Osteocyte (in vitro differentiated cells): ENCODE measurements at places on chromosomes 11 and 22. TPM values are rescaled to one million over a fixed set of nuclear protein-coding genes. Genes with fewer than 3 reads are reported as not detected.
A peak's percentile ranks its signal among the peaks of the same experiment; 100 is the strongest.

Gene DDX25
- not detected in 2 replicates for total RNA-seq

DNA sequence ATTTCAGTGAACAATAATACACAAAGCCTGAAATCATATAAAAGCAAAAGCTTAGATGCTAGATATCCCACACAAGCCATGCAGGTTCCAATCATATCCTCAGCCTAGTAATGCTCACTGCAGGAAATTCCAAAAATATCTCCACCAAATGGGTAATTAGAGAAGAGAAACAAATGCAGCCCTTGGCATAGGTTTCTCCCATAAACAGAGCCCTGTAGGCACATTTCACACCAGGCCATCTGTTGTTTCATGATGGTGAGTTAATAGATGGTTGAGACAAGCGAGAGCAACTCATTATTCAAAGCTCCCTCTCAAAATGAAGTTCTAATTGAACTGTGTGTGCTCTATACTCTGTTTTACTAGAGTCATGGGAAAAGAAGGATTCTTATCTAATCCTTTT lies 154.6 kb upstream of the TRPC6 start:
- no peak for DNase-seq

Gene TREH
- total RNA-seq, result not detected in 2 replicates

GRCh38 chr11:134531327-134532130 lies 119.5 kb upstream of the B3GAT1 start:
- peak; percentile 77 for DNase-seq

DNA sequence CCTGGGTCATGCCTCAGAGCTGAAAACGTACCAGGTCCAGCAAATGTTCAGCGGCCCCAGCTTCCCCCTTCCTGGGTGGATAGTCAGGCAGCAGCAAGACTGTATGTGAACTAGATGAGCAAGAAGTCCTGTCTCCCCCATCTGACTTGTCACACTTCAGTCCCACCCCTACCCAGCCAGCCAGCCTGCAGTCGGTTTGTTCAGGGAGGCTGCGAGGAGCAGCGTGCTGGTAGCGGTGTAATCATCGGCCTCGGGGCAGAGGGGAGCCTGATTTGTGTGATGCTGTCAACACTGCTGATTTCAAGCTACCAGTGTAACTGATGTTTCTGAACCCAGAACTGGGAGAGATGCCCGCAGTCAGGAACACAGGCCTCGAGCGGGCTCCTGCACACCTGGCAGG lies 9.6 kb downstream of the TMEM258 start:
- DNase-seq, result no peak

- DNase-seq, result no peak
Measured at GRCh38 chr11:24421766-24422165, 75.1 kb upstream of the LUZP2 start.

Gene CTSW
- not detected in 2 replicates for total RNA-seq

GRCh38 chr22:33579448-33580093 lies 340.7 kb downstream of the LARGE1 start:
- DNase-seq, result peak; percentile 87
